ENCODE measurements at places on chromosomes 4 and X. TPM values are rescaled to one million over a fixed set of nuclear protein-coding genes. Genes with fewer than 3 reads are reported as not detected.

Gene CT45A10
- total RNA-seq, result not detected

Gene NUDT10
- total RNA-seq, result 1.9 TPM

Gene PGAM4
- total RNA-seq, result not detected

Gene CLIC2
- total RNA-seq, result not detected

Gene HPSE
- total RNA-seq, result under 0.01 TPM

Gene CENPVL3
- not detected for total RNA-seq

Gene TAF1
- total RNA-seq, result 13.3 TPM

Gene ZIC3
- not detected for total RNA-seq

Gene EVC2
- 12.1 TPM for total RNA-seq

Gene CCDC120
- 1.4 TPM for total RNA-seq

Gene ARHGAP24
- total RNA-seq, result 14.5 TPM

Gene PRRG3
- total RNA-seq, result not detected

Gene AKAP14
- not detected for total RNA-seq

Gene UBQLN2
- 16.4 TPM for total RNA-seq

Gene MAGEA6
- not detected for total RNA-seq

Gene NPY1R
- total RNA-seq, result not detected

Gene CT45A1
- total RNA-seq, result not detected

Gene RBMXL3
- not detected for total RNA-seq

Gene SPANXD
- total RNA-seq, result not detected

Gene CFI
- total RNA-seq, result 20.2 TPM

Gene ZDHHC15
- not detected for total RNA-seq

Gene MAGEA4
- not detected for total RNA-seq

Gene SH3TC1
- total RNA-seq, result 6.7 TPM

Gene HMX1
- total RNA-seq, result 0.58 TPM

Gene PDE6B
- not detected for total RNA-seq

Data from myometrial cell (primary cell).